Breast epithelium (tissue), 4 donors: ENCODE measurements at places on chromosomes 1 and 21. TPM values are rescaled to one million over a fixed set of nuclear protein-coding genes. Genes with fewer than 3 reads are reported as not detected.

- DNase-seq = no peak
These were observed 1.2 kb upstream of the ADORA1 start for GRCh38 chr1:203126151-203126865.

GRCh38 chr1:211378844-211379243 lies 52.2 kb downstream of the TRAF5 start:
- no peak for DNase-seq

DNA sequence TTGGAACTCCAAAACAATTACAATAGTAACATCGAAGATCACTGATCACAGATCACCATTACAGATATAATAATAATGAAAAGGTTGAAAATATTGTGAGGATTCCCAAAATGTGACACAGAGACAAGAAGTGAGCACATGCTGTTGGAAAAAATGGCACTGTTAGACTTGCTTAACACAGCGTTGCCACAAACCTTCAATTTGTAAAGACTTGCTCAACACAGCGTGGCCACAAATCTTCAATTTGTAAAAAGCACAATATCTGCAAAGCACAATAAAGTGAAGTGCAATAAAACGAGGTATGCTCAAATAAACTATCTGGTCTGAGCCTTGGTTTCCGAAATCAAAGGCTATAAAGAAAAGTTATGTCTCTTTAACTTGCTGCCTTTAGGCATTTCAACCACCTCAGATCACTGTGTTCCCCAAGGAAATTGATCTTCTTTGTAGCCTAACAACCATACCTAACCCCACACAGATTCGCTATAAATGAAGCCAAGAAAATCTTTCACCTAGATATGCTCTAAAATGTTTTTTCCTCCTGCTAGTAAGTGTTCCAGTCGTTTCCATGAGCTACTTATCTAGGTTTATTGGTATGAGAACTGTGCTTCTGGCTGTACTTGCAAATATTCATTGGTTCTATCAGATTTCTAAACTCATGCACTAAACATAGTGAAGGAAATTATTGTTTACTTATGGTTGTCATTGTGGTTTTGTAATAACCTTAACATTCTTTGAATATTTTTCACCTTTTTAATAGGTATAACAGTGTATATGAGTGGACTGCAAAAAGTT lies 13.1 kb upstream of the LPGAT1 start:
- no peak for DNase-seq

The S100A12 gene
- not detected for total RNA-seq

- DNase-seq = no peak
These were observed 96.5 kb downstream of the SMYD2 start for GRCh38 chr1:214377485-214377884.

DNA sequence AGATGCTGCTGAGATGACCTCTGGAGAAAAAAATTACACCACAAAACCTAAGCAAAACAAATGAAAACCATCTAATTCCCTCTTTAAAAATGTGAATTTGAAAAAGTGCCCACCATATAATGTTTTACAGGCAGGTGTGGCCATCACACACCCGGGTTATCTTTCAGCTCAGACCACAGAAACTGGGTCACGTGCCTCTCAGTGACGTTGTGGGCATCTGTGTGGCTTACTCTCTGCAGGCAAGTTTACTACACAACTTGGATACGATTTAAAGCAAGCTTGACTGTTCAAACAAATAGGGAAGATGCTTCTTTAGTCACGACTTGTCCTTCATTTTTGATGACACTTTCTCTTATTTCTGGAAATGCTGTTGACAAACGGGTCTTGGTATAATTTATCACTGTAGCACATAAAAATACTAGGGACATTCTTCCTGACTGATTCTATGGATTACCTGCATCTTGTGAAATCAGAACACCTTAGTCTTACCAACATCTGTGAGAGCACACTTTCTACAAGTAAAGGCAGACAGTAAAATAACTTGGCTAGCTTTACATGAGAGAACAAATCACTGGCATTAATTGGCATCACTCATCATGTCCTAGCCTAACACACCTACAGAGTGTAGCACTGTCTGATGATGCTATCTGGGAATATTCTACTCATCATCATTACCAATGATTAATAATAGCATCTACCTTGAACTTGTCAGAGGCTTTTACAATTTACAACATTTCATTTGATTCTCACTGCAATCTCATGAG lies 89.3 kb upstream of the EDEM3 start:
- no peak for DNase-seq

DNA sequence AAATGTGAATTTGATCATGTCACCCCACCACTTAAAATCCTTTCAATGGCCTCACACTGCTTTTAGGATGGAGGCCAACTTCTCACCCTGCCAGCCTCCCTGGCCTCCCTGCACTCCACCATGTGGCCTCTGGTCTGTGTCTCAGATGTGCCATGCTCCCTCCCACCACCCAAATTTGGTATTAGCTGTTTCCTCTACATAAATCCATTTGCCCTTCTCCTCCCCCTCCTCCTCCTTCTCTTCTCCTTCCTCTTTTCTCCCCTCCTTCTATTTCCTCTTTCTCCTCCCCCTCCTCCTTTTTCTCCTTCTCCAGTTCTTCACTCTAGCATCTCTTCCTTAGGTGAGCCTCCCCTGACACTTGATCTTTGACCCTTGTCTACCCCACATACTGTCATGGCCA lies 16.7 kb upstream of the GUCA2B start:
- no peak for DNase-seq

The ADAMTS1 gene
- total RNA-seq = 72.0 TPM

The RHOU gene
- total RNA-seq = 31.5 TPM

GRCh38 chr1:109535481-109535880 lies 4.2 kb upstream of the GPR61 start:
- no peak for DNase-seq

The PIGP gene
- total RNA-seq = 25.5 TPM

GRCh38 chr1:180565121-180565871 lies 6.5 kb downstream of the OVAAL start:
- no peak for DNase-seq

The GSTM2 gene
- total RNA-seq = 47.8 TPM

The MPZ gene
- 3.2 TPM for total RNA-seq

The CFAP74 gene
- 0.29 TPM for total RNA-seq

DNA sequence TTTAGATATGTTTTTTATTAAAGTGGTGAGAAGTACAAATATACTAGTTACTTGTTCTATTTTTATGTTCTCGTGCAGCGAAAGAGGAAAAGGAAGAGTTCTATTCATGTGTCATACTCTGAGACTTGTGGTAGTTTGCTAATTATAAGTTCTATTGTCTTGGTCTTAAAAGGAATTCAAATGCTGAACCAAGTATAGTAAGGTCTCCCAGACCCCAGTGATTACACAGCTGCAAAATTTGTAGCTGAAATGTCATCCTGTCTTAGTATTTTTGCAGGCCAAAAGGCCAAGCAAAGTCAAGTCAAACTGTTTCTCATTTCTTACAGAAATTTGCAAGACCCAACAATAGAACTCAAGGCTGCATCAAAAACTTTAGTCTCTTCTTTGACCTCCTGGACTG lies 268.7 kb downstream of the CHRM3 start:
- no peak for DNase-seq

- DNase-seq = peak; percentile 69
These were observed 39.6 kb upstream of the LDLRAP1 start for GRCh38 chr1:25503551-25504426.

- no peak for DNase-seq
These were observed 21.9 kb upstream of the NEK2 start for GRCh38 chr1:211697356-211697755.

The PLA2G5 gene
- total RNA-seq = 9.4 TPM

- no peak for DNase-seq
These were observed 19.5 kb downstream of the STK40 start for GRCh38 chr1:36366091-36366661.

The KCNQ4 gene
- total RNA-seq = 1.3 TPM

DNA sequence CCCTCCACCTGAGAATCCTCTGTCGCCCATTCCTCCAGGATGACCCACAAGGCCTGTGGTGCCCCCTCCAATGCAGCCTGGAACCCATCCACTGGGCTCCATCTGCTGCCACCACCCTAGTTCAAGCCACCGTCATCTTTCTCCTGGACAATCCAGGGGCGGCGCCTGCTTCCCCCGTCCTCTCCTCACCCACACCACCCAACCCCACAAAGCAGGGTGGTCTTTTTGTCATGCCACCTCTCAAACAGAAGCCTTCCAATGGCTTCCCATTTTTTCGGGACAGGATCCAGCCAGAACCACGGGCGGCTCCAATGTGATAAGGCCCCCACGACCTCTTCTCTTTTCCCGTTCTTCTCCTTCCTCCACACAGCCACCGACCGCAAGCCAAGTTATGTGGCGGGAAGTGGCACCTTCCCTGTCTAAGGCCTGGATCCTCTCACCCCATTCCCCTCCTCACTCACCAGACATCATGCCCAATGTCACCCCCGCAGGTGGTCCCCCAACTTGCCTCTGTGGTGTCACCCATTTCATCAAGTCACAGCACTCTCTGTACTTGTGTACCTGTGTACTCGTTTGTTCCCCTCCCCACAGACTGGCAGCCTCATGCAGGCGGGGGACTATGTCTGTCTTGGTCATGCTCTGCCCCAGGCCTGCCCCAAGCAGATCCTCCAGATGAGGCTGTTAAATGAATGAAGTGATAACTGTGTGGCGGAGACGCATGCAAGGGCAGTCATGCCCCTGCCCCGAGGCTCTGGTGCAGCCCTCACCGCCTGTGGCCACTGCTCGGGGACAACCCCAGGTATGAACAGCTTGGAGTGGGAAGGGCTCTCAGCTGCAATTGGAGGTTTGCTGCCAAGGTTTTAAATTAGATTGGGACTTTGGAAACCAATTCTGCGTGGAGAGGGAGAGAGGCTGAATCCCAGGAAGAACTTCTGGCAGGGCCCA lies 11.0 kb downstream of the UBXN11 start:
- DNase-seq = no peak

GRCh38 chr1:156194300-156194652 lies 372 bp downstream of the SLC25A44 start:
- no peak for DNase-seq

DNA sequence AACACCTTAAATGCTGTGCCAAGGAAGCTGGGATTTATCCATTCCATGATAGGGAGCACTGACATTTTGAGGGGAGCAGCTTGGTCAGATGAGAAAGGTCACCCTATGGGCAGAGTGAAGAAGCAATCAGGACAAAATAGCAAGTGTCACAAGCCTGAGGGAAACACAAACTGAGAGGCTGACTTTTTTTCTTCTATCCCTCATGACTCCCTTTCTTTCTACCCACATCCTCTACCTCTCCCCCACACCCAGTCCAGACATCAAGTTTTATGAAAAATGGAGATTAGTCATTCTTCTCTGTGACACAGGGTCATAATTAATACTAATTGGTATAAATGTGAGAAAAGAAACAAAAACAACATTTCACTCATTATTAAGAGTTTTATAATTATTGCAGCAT lies 103.1 kb downstream of the SLC25A24 start:
- no peak for DNase-seq

The PATJ gene
- total RNA-seq = 193 TPM
